ENCODE measurements at places on chromosomes 12 and 14.

DNA sequence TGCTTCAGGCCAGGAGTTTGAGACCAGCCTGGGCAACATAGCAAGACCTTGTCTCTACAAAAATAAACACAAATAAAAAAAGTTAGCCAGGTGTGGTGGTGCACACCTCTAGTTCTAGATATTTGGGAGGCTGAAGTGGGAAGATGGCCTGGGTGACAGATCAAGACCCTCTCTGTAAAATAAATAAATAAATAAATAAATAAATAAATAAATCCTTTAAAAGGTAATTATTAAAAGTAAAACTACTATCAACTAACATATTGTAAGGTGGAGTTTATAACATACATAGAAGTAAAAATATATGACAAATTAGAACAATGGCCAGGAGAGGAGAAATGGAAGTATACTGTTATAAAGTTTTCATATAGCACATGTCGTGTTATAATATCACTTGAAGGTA, 33.3 kb upstream of the CLMN start:
- DNase-seq = no peak

DNA sequence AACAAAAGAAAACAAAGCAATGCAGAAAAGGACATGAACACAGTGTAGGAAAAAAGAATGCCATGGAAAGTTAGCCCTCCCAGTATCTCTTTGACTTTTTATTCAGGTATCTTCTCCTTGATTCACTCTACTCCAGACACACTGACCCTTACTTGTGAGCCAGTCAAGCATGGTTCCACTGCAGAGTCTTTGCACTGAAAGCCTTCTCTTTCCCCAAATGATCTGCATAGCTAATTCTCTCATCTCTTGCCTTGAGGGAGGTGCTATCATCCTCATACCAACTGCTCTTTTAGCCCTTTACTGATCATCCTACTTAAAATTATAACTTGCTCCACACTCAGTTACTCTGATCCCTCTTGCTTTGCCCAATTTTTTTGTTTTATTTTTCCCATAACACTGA, 101.2 kb upstream of the SLC16A7 start:
- no peak for DNase-seq

GRCh38 chr12:27176765-27177164, 67.3 kb upstream of the STK38L start:
- no peak for DNase-seq

- no peak for DNase-seq
These were observed 30.6 kb upstream of the ULK1 start for GRCh38 chr12:131863711-131864396.

- DNase-seq = no peak
These were observed 42.1 kb downstream of the CCDC175 start for GRCh38 chr14:59534361-59534987.

DNA sequence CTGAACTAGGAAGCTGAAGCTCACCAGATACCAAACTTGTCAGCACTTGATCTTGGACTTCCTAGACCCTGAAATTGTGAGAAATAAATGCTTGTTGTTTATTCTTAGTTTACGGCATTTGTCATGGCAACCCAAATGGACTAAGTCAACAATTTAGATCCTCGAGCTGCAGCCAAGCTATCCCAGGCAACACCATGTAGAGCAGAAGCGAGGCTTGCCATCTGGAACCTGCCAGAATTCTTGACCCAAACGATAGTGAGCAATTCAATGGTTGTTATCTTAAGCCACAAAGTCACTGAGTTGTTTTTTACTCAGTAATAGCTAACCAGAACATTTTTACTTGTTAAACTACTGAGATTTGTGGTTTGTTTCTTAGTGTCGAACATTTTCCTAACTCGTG, 458.5 kb upstream of the FLRT2 start:
- DNase-seq = no peak

- DNase-seq = no peak
These were observed 78.8 kb downstream of the OSBPL8 start for GRCh38 chr12:76480796-76481195.

- DNase-seq = peak; percentile 73
These were observed 381 bp downstream of the YY1 start for GRCh38 chr14:100239211-100239839.

DNA sequence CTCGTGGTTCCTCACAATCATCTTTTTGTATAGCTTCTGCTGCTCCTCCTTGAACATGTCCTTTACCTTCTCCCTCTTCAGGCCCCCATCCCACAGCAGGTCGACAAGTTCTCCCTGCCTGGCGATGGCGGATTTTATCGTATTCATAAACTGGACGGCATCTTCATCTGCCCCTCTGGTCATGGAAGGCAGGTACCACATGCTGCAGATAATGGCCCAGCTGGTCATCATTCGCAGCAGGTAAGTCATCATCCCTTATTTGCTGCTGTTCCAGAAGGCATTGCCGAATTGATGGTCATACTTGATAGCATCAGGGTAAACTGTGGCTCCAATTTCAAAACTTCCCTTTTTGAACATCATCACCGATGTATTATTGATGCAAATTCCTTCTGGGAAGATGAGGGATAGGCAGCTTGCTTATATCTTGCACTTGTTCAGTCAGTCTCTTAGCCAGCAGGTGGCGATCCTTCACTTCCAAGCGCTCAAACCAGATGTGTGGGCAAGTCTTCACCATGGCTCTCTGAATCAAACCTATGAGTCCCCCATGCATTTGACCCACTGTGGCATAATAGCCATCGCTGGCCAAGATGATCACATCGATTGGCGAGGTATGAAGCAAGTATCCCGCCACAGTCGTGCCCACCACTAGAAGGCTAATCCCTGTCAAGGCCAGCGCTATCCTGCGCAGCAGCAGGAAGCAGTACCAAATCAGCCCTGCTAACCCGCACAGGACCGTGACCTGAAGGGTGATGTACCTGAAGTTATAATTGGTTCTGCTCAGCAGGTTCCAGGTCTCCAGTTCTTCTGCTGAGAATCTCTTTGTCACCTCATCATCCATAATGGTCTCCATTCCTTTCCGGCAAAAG, 381.5 kb upstream of the STXBP6 start:
- DNase-seq = no peak

- DNase-seq = no peak
These were observed 50.2 kb downstream of the MBIP start for GRCh38 chr14:36270191-36270590.

- no peak for DNase-seq
These were observed 354.9 kb downstream of the RAD51B start for GRCh38 chr14:68174446-68174845.

Data from Right ventricle myocardium inferior (tissue), 1 donor.